ENCODE measurements at places on chromosomes 16 and 17. TPM values are rescaled to one million over a fixed set of nuclear protein-coding genes. Genes with fewer than 3 reads are reported as not detected.

ZNF598 gene
- total RNA-seq, result 31.2 TPM

GRCh38 chr17:4443476-4443875 is 9.7 kb downstream of the SPNS3 start:
- DNase-seq, result no peak

ATAD5 gene
- 27.3 TPM for total RNA-seq

MTSS2 gene
- 22.1 TPM for total RNA-seq

GRCh38 chr17:51540151-51540550 is 279.8 kb downstream of the UTP18 start:
- no peak for DNase-seq

DNA sequence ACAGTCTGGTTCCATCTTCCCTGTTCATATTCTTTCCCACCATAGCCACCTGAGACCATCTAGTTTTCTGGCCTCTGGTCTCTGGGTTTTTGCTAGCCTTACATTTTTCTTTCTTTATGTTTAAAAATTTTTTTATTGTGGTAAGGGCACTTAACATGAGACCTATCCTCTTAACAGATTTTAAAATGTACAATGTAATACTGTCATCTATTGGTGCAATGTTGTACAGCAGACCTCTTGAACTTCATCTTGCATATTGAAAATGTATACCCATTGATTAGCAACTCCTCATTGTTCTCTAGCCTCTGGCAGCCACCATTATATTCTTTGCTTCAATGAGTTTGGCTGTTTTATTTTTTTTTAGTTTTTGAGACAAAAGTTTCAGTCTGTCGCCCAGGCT is 39.2 kb downstream of the ITGAM start:
- DNase-seq, result no peak

OTOA gene
- 0.40 TPM for total RNA-seq

- DNase-seq, result no peak
These were observed 7.6 kb downstream of the SNN start for GRCh38 chr16:11675561-11676511.

DNA sequence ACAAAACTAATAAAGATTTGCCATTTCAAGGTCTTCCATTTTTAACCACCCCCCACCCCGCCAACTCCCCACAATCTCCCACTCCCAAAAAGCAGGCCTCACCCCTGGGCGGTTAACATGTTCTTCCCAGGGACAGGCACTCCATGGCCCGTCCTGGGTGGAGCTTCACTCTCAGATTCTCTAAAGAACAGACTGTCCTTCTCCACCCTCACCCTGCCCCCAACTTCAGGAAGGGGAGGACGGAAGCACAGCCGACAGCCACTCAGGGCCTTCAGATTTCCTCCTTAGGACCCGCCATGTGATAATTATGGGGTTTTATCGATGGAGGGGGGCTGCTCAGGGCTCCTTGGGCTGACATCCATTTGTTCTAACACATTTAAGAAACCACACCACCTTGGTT is 61.9 kb downstream of the ZFHX3 start:
- no peak for DNase-seq

ATXN2L gene
- 21.4 TPM for total RNA-seq

INCA1 gene
- total RNA-seq, result 0.28 TPM

ADAP2 gene
- total RNA-seq, result 0.99 TPM

DNA sequence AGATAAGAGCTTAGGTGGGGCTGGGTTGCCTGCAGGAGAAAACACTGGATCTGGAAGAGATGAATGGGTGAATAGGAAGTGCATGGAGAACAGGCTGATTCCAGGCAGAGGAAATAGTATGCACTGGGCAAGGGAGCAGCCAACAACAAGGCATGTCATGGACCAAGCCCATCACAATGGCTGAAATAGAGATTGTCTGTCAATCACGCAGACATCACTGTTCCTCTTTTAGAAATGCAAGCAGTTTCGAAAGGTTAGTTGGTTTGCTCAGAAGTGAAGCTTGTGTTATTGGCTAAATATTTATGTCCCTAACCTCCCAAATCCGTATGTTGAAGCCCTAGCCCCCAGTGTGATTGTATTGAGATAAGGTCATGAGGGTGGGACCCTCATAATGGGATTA is 621.7 kb upstream of the CDH11 start:
- DNase-seq, result no peak

SSH2 gene
- total RNA-seq, result 13.2 TPM

CDH8 gene
- total RNA-seq, result 31.4 TPM

DNA sequence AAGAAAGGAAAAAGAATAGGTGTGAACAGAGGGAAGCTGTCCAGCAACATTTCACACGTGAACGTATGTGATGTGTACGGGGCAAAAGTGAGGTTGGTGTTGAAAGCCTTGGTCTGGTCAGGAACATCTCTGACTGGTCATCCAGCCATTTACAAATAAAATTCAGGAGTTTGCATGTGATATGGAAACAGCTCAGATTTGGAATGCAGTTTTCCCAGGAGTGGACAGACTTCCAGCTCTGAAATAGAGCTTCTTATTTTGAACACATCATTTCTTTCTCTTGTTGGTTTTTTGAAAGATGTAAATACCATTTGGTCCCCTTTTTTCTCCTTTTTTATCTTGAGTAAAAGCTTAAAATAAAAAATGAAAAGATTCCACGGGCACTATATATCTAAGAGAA is 566.2 kb upstream of the ZFHX3 start:
- DNase-seq, result no peak

GRCh38 chr17:64651889-64652288 is 10.2 kb downstream of the SMURF2 start:
- DNase-seq, result no peak

- DNase-seq, result peak; percentile 94
These were observed at the start of gene DYNLRB2 for GRCh38 chr16:80540516-80541305. Gene DYNLRB2, plus strand, starts transcription at chr16:80540993. Its CDS starts 84 bp downstream, at chr16:80541077.

CAVIN1 gene
- total RNA-seq, result 5.5 TPM

DNA sequence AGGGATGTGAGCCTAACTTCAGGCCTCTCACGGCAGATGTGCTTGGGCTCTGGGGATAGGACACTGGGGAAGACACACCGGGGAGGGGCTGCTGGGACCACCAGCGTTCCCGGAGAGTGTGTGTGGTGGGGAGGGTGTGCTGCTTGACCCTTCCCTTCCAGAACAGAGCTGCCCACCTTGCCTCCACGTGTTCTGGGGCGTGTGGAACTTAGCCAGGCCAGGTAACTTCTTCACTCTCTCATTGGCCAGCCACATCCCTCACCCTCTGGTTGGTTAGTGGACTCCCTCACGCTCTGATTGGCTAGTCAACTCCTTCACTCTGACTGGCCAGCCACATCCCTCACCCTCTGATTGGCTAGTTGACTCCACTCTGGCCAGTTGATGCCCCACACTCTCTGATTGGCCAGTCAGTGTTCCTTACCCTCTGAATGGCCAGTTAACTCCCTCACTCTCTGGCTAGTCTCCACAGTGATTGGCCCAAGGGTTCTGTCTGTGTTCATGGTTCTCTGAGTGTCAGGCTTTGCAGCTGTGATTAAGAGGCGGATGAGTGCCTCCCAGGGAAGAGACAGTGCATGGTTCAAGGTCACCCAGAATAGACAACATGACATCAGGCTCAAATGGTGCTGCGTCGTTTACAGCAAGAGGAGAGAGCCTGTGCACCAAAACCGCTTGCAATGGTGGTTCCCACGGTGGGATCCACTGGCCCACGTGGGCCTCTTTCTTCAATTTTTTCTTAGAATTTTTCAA is 10.0 kb downstream of the TMEM235 start:
- DNase-seq, result no peak

PLA2G10 gene
- total RNA-seq, result not detected

ZNF287 gene
- 14.5 TPM for total RNA-seq

DNA sequence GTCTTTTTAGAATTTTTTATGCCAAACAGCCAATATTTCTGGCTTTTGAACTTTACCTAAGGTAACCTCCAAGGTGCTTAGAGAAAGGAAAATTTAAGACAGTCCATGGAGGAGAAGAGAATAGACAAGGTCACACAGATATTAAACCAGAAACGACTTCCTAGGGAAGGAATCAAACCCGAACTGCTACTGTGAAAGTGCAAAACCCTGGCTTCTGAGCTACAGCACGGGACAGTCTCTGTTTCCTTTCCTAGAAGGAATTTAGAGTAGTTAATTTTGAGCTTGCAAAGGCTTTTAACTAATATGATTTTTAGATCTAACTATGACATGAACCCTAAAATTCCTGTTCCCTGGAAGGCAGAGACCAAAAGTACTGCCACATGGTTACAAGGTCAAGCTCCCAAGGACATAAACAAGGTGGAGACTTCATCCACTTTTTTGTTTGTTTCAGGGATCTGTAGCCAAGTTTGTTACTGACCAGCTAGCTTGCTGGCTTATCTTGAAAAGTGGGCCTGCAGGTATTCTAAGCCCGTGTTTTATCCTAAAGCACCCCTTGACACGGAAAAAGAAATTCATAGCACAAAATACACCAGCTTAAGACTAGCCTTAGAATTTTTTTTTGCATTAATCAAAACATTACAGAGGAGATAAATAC is 188.2 kb downstream of the SPECC1 start:
- DNase-seq, result no peak

PMP22 gene
- 6.5 TPM for total RNA-seq

PIPOX gene
- total RNA-seq, result 8.8 TPM

HS3ST2 gene
- total RNA-seq, result not detected

DNA sequence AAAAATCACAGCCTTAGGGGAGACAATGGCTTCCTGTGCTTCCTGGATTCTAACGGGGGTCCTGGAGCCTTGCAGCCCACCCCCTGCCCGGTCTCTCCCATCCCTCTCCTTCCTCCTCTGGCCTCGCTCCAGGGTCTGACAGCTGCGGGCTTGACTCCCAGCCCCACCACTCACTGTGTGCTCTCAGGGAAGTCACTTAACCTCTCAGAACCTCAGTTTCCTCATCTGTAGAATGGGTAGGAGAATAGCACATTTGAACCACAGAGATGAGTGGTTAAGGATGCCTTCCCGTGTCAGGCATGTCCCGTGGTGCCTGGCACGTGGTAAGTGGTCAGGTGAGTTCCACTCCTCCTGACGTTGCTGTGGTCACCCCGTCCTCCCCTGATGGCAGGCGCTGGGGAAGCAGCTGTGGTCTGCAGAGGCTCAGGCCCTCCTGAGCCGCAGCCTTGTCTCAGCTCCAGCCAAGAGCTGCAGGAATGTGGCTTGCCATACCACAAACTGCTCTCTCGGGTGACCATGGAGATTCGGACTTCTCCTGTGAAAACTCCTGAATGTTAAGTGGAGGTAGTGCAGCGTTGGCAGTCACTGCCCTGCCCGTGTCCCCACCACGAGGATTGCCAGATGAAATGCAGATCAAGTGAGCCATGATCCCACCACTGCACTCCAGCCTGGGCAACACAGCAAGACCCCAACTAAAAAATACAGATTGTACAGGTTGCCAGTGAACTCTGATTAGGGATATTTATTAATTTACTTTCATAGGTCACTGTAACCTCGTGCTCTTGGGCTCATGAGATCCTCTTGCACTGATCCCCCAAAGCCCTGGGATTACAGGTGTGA is 85.7 kb downstream of the NT5M start:
- DNase-seq, result no peak

- no peak for DNase-seq
These were observed 1.6 kb downstream of the ZNF598 start for GRCh38 chr16:2008009-2008526.

CIITA gene
- total RNA-seq, result not detected

DNA sequence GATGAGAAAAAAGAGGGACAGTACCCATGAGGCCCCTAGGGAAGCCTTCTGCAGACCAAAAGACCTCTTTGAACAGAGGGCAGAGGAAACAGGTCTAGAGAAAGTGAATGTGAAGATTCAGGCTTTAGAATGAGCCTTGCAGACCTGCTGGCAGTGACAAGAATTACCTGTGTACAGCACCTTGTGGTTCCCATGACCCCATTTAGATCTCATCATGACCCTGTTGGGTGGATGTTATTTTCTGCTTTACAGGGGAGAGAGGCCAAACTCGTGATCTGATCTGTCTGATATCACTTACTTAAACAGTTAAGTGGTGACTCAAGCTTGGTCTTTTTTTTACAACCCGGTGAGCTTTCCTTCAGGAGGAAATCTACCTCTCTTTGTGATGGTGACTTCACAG is 81.9 kb downstream of the UTP18 start:
- no peak for DNase-seq

OR3A3 gene
- not detected for total RNA-seq

DNA sequence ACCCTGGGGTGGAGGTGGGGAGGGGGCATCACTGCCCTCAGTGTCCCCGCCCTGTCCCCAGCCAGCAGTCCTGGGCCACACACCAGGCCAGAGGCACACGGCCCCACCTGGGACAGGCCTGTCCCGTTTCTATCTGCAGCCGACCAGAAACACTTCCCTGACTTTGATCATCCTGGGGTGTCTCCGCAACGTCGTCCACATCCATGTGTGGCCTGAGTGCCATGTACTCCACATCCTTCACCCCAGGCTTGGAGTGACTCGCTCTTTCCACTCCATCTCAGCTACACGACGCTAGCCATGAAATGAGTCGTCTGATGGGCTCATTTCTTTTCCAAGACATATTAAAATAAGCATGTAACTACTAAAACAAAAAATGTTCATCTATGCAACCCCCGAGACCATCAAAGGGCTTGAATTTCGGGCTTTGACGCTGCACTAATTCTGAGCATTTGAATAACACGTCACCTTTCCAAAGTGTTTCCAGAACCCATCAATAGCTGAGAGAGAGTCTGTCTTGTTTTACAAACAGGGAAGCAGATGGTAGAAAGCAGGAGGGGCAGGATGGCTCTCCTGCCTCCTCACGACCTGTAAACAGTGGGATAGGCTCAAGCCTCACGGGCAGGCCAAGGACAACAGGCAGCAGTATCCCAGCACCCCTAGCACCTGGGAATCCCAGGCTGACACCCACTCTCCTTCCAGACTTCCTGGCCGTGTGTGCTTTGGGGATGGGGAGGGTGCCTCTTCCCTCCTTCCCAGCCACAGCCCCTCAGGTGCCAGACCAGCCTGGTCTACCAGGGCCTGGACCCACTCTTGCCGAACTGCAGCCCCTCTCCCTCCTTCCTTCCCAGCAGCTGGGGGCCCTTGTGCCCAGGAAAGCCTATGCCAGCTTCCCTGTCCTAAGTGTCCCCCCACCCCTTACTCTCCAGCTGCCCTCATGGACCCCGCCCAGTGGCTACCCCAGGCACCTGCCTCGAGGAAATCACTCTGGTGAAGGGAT is 20.0 kb upstream of the RASD1 start:
- no peak for DNase-seq

TMEM235 gene
- total RNA-seq, result 0.09 TPM

All from neural progenitor cell (in vitro differentiated cells).